NCI-H748 treated with DMSO at 0.1 percent for 48 hours (cell line): ENCODE measurements at places on chromosomes 11 and 22.

- no peak for DNase-seq
Measured at GRCh38 chr11:77580712-77581337, 8.9 kb upstream of the AQP11 start.

DNA sequence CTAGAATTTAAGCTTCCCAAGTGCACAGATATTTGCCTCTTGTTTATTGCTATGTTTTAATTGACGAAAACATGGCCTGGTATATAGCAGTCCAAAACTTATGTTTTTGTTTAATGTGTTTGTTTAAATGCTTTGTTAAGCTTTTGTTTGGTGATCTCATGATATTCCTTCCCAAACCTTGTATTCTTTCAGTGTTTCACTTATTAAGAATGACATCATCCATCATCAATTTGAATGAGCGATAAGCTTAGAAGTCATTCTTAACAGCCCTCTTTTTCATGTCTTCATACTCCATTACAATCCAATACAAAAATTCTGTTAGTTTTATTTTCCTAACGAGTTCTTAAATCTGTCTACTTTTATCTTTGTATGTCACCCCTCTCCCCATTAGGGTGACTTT is 206.0 kb downstream of the DYNC2H1 start:
- no peak for DNase-seq

DNA sequence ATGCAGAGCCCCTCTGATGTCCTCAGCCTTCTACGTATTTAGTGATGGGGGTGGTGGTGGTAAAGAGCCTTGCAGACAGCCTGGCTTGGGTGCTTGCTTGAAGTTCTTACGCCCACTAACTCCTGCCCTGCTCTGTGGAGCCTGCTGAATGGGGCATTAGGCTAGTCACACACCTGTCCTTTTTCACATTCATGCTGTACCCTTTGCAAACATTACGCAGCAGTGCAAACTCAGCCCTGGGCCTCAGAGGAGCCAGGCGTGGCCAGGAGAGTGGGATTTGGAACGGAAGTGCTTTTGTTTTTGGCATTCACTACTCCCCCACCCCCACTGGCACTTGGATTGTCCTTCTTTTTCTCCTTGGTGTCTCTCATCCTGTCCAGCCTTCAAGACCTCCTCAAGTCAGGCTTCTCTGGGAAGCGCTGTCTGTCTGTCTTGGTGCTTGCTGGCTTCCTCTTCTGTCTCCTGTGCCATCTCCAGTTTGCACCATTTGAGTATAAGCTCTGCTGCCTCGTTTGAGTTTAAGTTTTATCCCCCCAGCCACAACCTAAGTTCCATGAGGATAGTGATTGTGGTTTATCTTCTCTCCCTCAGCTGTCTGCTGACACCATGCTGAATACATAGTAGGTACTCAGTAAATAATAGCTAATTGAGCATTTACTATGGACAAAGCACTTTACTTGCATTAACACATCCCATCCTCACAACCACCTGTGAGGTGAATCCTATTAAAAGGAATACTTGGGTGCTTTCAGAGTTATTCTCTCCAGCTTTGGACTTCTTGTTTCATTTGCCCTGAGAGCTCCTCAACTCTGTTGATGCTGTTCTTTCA is 26.7 kb downstream of the ZBTB16 start:
- DNase-seq: peak; percentile 77

GRCh38 chr22:50151571-50152537 is 18.7 kb upstream of the PANX2 start:
- DNase-seq: no peak

- DNase-seq: no peak
Measured at GRCh38 chr11:86511086-86511551, 136.4 kb downstream of the CCDC81 start.

- DNase-seq: no peak
Measured at GRCh38 chr11:26234451-26234850, 97.5 kb upstream of the ANO3 start.

GRCh38 chr11:112606656-112607055 is 346.0 kb upstream of the PLET1 start:
- no peak for DNase-seq

GRCh38 chr11:126140926-126141280 is 70.5 kb downstream of the RPUSD4 start:
- no peak for DNase-seq

- DNase-seq: no peak
Measured at GRCh38 chr22:37014835-37015586, 4.2 kb downstream of the TST start.

DNA sequence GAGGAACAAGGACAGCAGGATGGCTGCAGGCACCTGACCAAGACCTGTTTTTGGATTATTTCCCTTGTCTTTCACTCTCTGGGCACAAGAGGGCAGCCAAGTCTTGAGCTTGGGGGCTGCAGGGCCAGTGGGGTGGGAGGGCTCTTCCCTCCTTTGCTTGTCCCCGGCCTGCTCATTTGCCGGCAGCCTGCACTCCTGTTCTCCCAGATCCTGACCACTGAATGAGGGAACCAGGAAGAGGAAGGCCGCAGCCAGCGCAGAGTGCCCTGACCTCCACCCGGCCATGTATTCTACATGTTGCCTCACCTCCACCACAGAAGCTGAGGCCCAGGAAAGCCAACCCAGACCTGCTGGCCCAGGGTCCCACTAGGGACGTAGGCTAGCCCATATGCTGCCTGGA is 15.5 kb upstream of the NNMT start:
- DNase-seq: peak; percentile 24

DNA sequence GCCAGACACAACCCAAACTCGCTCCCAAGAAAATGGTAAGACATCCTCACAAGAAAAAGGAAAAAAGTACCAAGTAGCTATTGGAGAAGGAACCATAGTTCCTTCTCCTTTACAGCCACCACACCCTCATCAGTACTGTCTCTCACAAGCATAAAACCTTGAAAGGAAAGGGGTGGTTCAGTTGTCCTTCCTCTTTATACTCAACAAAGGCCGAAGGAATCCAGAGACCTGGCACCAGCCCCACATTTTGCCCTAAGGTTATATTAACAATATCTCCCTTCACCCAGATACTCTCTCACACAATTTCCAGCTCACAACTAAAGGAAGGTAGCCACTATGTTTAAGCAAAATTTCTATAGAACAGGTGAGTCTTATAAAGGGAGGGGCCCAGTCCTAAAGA is 8.5 kb downstream of the FHIP1B start:
- DNase-seq: no peak

GRCh38 chr11:92416971-92417725 is 192.5 kb downstream of the FAT3 start:
- DNase-seq: no peak
